ENCODE measurements at places on chromosomes 2 and 18.

- no peak for DNase-seq
Observed at GRCh38 chr18:75638223-75638775, 210.8 kb upstream of the SMIM21 start.

GRCh38 chr2:222136106-222136630 is 162.6 kb downstream of the PAX3 start:
- DNase-seq = no peak

DNA sequence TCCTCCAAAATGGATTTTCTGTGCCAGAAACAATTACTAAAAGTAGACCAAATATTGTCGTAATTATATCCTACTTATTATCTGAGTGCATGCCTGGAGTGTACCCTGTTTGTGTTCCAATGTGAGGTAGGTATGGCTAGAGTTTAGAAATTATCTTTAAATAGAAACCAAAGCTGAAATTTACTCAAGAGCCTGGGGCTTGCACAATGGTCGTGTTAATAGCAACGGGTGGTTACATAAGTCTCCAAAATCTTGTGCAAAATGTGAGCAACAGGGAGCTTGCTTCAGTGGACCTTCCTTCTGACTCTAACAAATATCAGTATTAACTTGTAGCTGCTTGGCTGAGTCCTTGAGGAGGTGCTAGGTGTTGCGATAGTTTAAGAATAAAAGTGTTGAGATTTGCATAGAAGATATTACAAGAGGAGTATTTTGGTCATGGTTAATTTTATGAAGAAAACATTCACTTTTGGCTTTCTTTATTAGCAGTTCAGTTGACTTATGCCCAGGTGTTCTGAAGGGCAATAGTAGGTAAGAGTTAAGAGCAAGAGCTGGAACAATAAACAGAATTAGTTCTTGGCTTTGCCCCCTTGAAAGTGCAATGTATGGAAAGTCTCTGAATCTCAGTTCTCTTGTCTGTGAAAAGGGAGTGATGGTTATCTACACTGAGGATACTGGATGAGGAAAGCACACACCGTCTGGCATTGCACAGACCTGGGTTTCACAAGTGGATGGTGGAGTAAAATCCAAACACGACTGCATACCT is 4.6 kb downstream of the CXCR4 start:
- peak; percentile 34 for DNase-seq

DNA sequence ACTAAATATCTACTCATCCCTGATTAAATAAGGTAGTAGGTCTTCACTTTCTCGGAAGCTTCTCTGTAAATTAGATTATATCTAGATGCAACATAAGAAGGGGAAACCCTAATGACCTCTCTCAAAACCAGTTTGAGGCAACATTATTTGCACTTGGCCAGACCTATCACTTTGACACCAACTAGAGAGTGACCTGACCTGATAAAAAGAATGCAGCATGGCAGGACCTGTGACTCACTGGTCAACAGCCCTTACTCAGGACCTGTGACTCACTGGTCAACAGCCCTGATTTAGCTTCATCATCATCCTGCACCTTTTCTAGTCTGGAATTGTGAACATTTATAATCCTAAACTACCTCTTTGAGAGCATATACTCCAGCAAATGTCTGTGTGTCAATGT is 1957.7 kb upstream of the CELF4 start:
- DNase-seq = no peak

GRCh38 chr18:616380-616995 is 19.7 kb downstream of the CLUL1 start:
- peak; percentile 24 for DNase-seq

GRCh38 chr18:63940008-63940407 is 9.1 kb upstream of the HMSD start:
- no peak for DNase-seq

DNA sequence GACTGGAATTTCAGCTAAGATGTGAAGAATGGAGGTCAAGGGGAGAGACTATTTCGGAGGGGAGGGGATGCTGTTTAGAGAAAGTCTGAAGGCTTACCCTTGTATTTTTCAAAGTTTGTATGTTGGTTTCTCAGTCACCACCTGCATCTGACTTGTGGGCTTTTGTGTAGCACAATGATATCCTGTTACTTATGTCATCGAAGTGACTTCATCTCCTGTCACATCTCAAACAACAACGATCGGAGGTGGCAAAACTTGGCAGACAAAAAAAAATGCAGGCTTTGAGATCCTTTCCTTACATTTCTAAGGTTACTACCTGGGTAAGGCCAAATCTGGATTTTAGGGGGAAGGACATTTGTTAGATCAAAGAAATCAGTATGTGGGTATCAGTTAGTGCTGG is 11.7 kb upstream of the CXCR4 start:
- peak; percentile 85 for DNase-seq

DNA sequence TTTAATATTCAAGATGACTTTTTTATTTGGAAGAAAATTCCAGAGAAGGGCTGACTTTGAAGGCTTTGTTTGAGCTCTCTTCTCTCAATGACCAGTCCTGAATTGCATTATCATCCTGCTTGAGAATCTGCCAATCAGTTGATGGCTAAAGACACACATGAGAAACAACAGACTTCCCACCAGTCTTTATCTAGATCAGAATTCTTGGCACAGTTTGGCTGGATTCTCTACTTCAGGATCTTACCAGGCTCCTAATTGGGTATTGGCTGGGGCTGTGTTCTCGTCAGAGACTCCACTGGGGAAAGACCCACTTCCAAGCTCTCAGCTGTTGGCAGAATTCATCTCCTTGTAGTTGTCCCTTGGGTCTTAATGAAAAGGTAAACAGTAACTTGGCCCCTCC is 86.0 kb downstream of the WDSUB1 start:
- DNase-seq = no peak

DNA sequence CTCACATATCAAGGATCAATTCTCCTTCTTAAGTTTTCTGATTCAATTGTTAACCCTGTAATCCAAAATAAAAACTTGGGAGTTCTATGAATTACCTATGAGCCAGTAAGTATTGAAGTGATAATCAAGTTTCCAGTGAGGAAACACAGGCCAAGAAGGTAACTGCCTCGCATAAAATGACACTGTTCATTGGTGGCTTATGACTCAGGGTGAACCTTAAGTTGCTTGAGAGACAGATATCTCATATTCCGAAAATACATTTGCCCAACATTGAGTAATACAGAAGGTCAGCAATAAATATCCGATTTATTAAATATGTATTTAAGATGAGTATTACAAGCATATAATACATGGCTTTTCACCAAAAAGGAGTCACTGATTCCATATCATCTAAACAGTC is 31.9 kb downstream of the PSME4 start:
- DNase-seq = no peak

DNA sequence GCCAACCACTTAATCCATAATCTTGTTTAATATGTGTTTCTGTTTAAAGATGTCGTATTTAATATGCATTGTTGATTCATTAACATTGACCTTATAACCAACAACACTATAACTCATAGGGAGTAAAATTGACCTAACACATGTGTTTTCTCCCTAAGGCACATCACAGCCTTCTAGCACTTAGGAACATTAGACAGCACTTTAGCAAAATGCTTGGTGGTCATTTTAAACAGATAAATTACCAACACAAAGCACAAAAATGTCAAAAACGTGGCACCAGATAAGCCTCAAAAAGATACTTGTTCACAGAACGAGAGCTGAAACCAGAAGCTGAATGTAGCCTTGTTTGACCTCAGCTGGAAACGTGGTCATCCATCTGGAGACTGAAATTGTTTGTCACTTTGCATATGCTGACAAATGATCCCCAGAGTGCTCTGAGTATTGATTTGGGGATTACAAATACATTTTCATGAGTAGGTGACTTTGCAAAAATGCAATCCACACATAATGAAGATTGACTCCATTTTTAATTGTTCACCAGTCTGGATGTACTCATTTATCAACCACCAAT is 139.2 kb downstream of the CCDC102B start:
- no peak for DNase-seq

GRCh38 chr18:44458777-44459176 is 221.9 kb upstream of the SETBP1 start:
- no peak for DNase-seq

GRCh38 chr2:177038787-177039484 is 173.7 kb upstream of the HNRNPA3 start:
- DNase-seq = no peak

- no peak for DNase-seq
Observed at GRCh38 chr2:223043164-223043941, 8.6 kb upstream of the KCNE4 start.

DNA sequence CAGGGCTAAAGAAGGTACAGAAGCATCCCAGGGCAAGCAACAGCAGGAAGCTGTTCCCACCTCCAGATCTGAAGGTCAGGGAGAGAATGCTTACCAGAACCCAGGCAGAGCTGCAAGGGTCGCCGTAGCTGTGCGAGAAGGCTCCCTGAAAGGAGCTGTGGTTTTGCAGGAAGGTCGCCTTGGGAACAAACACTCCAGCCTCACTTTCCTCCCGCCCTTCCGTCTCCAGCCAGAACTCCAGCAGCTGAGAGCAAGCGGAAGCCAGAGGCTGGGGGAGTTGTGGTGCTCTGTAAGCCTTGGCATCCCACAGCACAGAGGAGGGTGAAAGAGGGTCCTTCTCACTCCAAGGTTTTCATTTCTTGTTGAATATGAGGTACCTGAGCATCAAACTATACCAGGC is 18.3 kb upstream of the ICOS start:
- no peak for DNase-seq

- DNase-seq = no peak
Observed at GRCh38 chr18:55988537-55988936, 400.5 kb upstream of the TCF4 start.

DNA sequence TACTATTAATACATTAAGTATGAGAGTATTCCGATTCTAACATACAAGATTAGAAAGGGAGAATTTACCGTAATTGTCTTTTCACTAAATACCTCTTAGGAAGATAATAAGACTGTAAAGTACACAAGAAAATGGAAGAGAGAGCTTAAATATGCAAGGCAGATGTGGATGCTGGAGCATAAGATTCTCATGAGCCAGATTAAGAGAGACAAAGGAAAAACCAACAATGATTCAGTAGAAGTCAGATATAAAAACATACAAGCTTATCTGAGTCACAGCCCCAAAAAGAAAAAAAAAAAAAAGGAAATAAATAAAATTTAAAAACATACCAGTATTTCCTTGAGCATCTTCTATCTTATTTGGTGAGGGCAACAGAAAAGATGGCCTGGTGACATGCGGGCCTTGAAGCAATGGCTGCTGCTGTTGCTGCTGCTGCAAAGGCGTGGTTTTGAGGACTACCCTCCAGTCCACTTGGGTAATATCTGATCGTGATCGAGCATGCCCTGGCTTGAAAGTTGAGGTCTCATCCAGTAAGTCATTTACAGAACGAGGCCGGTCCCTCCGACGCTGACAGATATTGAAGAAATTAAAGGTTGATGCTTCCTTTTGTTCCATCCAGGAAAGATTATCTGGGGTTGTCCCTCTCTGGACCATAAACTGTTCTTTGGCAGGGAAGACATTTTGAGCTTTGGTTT is 24.5 kb downstream of the PLEKHM3 start:
- DNase-seq = no peak

- peak; percentile 65 for DNase-seq
Observed at GRCh38 chr2:38740851-38741731, 10.1 kb downstream of the SRSF7 start.

GRCh38 chr2:7449298-7449697 is 532.1 kb downstream of the RNF144A start:
- DNase-seq = no peak

DNA sequence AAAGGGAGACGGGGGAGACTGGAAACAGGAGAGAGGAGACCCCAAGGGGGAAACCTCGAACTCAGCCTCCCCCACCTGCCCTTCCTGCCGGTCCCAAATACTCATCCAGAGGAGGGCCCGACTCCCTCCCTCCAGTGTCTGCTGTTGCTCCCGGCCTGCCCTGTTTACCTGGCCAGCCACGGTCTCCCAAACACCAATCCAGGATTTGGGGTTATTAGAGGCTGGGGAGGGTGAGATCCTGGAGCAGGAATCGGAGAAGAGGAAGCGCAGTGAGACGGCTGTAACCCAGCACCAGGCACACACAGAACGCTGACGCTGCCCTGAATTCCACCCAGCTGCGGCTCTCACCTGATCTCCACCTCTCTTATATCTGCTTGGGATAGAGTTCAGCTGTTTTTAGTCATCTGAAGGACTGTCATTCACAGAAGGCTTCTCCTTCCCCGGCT is 213.0 kb downstream of the TNS1 start:
- DNase-seq = no peak

- no peak for DNase-seq
Observed at GRCh38 chr18:72581976-72582375, 37.8 kb upstream of the CBLN2 start.

DNA sequence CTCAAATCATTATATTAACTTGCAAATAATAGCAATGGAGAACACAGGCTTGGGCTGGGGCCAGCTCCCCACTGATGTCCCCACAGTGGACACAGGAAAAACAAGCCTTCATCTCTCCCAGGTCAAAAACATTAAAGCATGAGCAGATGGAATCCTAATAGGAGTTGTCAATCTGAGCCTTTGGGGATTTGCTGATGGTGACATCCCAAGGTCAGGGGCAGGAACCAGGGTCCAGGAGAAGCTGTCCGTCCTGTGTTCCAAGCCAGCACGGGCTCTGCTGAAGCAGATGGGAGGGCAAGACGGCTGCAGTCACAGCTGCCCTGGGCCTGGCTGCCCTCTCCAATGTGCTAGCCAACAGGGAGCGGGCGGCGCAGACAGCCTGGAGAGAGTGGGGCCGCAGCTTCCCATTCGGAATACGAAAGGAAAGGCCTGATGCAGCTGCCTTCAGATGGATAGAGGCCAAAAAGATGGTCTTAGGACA is 135.5 kb downstream of the NDUFA10 start:
- no peak for DNase-seq

- no peak for DNase-seq
Observed at GRCh38 chr2:222470802-222471468, 46.6 kb downstream of the SGPP2 start.

DNA sequence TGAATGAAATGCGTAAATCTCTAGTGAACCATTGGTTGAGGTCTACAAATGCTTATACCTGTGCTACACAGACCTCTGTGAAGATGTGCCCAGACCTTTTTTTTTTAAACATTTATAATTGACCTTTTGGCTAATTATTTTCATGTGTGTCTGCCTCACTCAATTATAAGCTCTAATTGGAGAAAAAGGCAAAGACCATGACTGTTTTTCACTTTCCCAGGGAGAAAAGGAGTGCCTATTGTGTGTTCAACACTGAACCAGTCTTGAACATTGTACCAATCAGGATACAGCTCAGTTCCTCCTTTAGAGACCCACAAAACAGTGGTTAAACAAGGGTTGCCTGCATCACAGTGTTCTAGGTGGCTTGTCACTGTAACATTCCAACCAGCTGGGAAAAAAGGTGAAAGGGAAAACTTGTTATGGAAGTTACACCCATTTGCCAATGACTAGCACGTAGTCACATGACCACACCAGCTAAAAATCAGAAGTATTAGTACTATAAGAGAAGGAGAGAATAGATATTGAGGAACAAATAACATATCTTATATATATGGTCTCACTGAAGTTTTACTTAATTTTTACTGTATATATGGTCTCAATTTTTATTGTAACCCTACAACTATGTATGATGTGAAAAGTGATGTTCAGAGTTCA is 13.4 kb downstream of the TANK start:
- peak; percentile 25 for DNase-seq

GRCh38 chr18:62586781-62587487 is 64.1 kb downstream of the ZCCHC2 start:
- no peak for DNase-seq

Measured in CD4-positive, alpha-beta memory T cell (primary cell).